ENCODE measurements at places on chromosomes 6 and 20.
A peak's percentile ranks its signal among the peaks of the same experiment; 100 is the strongest.

DNA sequence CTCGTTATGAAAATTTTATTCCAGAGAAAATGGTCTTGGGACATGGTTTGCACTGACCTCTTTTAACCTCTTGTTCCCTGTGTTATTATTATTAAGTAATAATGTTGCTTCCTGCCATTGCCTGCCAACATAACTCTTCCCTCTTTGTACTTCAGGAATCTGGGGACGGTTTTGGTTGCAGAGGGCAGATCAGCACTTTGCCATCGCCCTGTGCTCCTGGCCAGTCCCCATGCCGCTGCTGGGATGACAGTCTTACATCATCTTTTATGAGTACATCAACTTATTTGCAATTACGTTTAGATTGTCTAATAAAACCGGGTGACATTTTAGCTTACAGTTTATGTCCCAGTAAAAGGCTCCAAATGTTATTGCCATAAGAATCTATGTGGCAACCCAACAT lies 157.2 kb downstream of the CDH26 start:
- peak; percentile 77 for DNase-seq

- DNase-seq, result no peak
These were observed 312.8 kb downstream of the RFPL4B start for GRCh38 chr6:112659912-112660311.

DNA sequence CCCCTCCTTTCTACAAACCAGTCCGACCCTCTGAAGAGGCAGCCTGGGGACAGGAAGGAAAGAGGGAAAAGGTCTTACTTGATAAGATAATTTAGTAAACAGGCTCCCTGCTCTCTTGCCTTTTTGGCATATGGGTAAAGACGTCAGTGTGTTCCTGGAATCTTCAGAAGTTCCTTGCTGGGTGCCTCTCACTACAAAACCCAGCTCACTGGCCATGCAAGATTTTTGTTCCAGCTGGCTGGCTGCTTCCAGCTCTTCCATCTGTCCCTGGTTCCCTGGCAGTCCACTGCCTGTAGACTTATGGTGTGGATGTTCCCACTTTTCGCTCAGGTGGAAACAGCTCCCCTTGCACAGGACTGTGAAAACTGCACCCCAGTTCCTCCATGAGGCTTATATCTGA lies 57.4 kb downstream of the MOCS1 start:
- DNase-seq, result no peak

DNA sequence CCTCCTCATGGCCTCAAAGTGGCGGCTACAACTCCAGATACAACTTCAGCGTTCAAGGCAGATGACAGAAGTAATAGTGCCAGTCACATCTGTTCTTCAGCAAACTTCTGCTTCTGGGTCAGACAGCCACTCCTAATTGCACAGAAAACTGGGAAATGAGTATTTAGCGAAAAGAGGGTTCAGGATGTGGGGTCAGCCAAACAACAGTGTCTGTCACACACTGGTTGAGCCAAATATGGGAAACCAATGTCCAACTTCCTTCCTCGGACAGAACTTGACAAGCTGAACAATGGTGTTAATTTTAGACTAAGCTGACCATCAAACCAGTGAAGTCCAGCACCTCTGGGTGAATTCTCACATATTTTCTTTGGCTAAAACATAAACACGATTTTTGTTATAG lies 22.1 kb downstream of the NUDT3 start:
- DNase-seq, result no peak

DNA sequence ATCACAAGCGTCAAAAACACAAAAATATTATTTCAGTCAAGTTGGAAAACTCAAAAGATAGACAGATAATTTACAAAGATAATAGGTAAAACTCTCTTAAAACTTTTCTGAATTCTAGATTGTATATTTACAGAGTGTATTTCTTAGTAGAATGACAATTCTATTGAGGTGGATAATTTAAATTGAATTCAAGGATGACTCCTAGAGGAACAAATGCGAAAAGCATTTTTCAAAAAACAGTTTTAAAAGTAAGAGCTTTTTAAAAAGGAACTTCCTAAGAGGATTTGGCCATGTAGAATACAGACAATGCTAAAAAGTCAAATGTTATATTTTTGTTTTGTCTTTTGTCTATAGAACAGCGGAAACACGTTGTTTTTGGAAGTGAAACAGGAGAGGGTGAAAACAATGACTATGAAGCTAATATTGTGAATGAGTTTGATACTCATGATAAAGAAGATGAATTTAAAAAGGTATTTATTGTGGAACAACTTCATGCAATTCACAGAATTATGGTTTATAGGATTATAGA lies 90.1 kb downstream of the DNAH8 start:
- no peak for DNase-seq

- no peak for DNase-seq
These were observed 78.3 kb downstream of the PHIP start for GRCh38 chr6:78999737-79000136.
